ENCODE measurements at places on chromosomes 3 and 15.

- no peak for DNase-seq
Observed at GRCh38 chr15:77112838-77113504, 42.1 kb upstream of the TSPAN3 start.

DNA sequence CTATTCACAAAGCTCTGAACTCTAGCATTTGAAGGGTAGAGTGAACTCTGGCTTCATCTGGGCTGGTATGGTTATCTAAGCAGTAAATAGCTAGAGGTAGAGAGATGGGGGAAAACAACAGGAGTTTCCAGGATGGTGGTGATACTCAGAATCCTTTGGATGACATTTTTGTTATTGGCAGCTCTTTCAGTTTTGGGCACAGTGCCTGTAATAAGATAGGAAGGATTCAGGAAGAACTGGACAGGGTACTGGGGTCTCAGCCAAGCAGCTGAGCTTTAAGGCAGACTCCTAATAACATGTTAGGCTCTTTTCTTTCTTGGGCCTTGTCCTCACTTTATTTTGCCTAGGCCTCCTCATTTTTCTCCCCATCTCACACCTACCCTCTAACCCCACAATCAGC lies 338.5 kb downstream of the CADM2 start:
- DNase-seq, result no peak

DNA sequence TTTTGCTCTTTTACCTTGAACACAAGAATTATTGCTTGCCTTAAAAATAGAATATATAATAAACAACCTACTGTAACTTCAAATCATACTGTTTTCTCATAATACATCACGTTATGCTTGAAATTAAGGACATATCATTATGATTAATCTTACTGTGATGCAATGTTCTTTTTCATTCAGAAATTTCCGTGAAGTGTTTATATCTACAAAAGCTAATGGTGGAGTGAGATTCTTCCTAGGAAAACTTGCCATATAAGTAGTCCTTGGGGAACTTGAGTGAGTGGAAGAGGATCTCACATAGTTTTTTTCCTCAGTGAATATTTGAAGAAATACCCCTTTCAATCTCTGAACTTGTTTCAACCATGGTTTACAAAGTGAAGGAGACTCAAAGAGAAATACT lies 498.7 kb upstream of the CBLB start:
- no peak for DNase-seq

GRCh38 chr15:80489030-80489594 lies 84.9 kb downstream of the ARNT2 start:
- no peak for DNase-seq

- DNase-seq, result no peak
Observed at GRCh38 chr15:80155001-80155377, 2.2 kb downstream of the FAH start.

GRCh38 chr3:126390751-126391150 lies 4.0 kb upstream of the CFAP100 start:
- no peak for DNase-seq

GRCh38 chr3:81033684-81034083 lies 727.8 kb downstream of the GBE1 start:
- no peak for DNase-seq

GRCh38 chr3:108131475-108132134 lies 40.8 kb upstream of the CD47 start:
- no peak for DNase-seq

GRCh38 chr15:31352339-31352751 lies 25.7 kb downstream of the KLF13 start:
- no peak for DNase-seq

DNA sequence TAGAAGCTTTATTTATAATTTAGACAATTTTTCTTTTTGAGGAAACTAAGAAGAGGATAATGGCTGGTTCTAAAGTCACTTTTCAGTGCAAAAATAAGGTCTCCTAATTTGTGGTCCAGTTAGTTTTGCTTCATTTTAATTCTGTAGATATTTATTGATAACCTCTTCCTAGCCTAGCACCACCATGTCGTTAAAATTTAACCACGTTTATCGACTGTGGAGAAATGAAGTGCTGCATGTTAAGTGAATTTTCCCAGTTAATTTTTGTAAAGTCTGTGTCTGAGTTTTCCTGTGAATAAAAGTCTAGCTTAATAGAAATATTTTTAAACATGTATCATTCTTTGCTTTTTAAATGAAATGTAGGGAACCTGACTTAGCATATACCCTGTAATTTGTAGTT lies 16.7 kb downstream of the LRRC28 start:
- no peak for DNase-seq

DNA sequence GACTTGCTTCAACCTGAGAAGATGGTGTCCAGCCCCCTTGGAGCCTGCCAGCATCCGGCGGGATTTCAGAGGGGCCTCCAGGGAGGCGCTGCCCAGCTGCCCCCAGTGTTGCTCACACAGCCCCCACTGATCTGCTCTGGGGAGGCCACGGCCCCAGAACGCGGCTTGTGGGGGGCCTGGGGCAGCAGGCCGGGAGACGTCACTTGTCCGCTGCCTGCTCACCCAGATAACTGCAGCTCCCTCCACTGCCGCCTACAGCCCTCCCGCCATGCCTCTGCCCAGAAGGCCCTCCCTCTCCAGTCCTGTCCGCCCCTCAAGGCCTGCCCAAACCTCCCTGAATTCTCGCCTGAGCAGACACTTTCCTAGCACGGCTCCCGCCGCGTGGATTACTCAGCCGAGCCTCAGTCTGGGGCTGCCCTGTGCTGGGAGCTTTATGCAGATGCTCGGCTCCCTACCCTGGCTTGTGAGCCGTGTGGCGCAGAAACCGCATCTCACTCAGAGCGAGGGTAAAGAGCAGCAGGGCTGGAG lies 17.2 kb upstream of the ADIPOQ start:
- DNase-seq, result no peak

DNA sequence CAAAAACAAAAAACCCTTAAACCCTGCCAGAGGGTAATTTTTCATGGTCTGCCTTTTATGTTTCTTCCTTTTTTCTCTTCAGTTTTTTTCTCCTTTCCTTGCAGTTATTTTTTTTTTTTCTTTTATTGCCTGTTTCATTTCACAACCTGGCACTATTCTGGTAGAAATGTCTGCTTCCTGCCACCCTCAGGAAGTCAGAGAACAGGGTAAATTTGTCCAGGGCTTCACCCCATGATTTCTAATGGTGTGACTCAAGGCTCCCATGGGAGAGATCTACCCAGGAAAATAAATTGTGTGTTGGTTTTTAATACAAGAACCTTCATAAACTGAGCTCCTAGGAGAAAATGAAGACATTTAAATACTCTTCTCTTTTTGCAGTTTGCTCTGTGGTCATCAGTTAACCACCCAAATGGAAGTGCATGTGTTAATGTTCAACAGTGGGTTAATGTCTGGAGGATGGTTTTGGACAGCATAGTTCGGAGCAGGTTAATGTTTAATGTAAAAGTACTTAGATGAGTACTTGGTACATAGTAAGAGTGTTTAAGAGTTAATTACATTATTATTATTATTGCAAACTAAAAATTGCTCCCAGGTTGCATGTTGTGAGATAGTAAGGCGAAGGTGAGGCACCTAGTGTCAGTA lies 45.9 kb downstream of the CGNL1 start:
- no peak for DNase-seq

DNA sequence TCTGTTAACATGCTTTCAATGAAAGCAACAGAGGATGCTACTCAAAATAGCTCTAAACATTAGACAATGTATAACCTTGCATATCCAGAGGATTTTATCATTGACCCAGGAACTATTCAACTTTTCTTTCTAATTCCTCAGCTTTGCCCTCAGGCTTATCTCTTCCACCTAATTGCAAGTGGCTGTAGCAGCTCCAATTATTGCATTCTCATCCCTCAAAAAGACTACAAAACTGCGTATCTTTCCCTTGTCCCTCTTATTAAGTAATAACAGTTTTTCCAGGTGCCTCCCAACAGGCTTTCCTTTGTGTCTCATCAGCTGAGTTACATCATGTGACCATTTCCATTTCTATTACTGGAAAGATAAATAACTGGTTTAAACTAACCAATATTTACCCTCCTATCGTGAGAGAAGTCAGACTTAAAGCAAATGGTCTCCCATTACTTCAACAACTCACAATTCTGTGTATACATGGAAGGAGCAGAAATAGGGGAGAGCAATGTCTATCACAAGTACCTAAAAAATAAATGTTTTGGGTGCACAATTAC lies 78.0 kb upstream of the MBNL1 start:
- no peak for DNase-seq

GRCh38 chr15:64766058-64766457 lies 9.3 kb downstream of the RBPMS2 start:
- DNase-seq, result no peak

DNA sequence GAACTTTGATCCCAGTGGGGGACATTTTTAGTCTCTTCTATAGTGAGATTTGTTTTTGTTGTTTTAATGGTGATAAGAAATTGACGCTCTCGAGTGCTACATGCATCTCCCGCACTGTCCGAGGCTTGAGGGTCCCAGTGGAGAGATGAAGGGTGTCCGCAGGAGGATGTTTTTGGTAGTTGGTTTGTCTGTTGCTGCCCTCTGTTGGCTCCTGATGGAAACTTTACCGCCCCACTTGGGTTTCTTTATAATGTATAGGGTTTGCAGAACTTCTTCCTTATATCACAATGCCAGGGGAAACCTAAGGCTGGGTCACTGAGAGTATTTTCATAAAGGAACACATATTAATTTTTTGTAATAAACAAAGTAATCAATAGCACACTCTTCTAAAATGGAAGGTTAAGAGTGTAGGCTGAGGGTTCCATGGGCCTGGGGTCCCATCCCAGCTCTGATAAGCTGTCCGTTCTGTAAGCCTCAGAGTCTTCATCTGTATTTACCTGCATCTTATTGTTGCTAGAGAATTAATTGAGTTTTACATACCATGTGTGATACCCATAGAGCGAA lies 185.3 kb upstream of the FEZF2 start:
- DNase-seq, result peak; percentile 57

- no peak for DNase-seq
Observed at GRCh38 chr3:47761046-47761445, 20.6 kb downstream of the SMARCC1 start.

GRCh38 chr15:89034305-89034704 lies 54.0 kb upstream of the ABHD2 start:
- no peak for DNase-seq
